ENCODE measurements at places on chromosomes 2 and 18.

DNA sequence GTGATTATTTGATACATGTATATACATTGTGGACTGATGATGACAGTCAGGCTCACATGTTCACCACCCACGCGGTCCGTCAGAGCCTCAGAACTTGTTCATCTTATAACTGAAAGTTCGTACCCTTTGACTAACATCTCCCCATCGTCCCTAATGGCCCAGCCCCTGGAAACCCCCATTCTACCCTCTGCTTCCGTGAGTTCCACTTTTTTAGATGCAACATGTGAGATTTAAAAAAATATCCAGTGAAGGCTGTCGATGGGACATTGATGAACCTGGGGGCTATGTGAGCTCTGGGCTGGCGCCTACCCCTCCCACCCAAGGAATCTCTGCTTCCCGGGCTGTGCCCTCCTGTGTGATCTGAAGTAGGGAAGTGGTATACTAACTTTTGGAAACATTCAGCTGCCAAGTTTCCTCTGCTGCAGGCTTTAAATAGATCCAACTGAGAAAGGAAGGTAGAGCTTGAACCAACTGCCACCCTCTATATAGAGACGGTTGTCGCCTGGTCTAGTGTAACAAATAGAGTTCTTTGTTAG, 163.8 kb downstream of the FAM210A start:
- DNase-seq: no peak

DNA sequence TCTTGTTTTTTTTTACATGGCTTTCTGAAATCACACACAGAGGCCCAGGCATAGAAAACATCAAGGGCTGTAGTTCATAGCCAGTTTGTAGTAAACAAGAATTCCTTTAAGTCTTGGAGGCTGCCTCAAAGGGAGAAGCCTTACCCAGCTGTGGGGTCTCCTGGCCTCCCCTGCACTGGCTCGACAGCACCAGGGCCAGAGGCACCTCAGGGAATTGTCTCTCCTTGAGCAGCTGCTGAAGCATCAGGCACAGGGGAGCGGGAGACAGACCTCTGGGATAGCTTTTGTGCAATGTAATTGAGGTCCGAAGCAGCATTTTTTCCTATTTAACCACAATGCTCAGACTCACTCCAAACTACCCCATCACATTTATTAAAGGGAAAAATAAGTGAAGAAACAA, 209.1 kb downstream of the HRH4 start:
- DNase-seq: no peak

DNA sequence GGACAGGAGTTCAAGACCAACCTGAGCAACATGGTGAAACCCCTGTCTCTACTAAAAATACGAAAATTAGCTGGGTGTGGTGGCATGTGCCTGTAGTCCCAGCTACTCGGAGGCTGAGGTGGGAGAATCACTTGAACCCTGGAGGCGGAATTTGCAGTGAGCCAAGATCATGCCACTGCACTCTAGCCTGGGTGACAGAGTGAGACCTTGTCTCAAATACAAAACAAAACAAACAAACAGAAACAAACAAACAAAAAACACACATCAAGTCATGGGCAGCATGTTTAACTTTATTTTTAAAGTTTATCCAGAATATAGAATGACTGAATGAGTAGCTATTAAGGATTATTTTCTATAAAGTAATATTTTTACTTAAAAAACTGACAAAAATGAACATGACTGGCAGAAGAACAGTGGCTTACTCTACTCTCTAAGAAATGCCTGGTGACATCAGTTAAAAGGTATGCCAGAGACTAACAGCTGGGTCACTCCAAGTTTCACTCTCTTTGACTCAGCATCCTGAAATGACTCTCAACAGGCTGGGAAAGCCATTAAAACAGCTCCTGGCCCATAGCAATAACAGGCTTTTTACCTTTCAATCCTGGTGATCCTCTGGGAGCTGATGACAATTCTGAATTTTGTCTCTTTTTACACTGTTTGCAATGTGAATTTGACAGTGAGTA, 281.6 kb upstream of the STON1 start:
- DNase-seq: no peak

- DNase-seq: no peak
These were observed 14.5 kb upstream of the DRC1 start for GRCh38 chr2:26387189-26387588.

GRCh38 chr2:3151153-3151918, 226.3 kb downstream of the EIPR1 start:
- DNase-seq: no peak

DNA sequence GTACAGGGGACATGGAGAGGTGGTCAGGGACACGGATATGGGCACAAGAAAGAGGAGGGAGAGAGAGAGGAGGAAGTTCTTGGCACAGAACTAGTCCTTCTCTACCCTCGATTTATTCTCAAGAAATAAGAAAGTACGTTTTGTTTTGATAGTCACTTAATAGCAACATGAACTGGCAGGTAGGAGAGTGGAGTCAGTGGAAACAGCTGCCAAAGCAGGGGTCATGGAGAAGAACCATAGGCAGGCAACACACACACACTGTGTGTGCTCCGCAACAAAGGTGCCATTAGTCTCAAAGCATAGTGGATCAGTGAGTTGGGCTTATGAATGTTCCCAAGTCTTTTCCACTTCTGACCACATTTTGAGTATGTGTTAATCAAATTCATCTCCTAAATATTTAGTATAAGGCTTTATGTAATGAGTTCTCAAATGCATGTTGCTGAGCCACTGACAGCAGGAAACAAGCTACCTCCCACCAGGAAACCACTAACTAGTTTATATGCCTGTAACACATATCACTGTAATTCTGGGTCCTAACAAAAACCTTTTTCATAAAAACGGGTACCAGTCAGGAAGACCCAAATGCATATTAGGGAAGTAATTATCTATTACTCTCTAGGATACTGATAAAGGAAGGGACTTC, 41.1 kb downstream of the IWS1 start:
- DNase-seq: no peak

GRCh38 chr2:64213532-64214275, 69.5 kb upstream of the PELI1 start:
- DNase-seq: no peak

DNA sequence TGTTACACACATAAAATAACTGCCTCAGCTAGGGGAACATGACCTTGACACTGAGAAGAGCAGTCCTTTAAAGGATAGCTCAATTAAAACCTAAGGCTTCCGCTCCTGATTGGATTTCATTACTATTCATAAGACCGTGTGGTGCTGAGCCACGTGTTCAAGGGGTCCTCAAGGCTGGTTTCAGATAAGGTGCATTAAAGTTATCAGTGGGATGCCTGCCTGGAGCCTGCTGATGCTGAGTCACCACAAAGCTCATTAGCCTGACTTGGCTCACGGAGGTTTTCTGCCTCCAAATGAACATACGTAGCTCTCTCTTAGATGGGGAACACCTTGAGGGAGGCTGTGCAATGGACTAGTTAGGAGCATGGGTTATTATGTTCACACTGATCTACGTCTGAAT, 518.9 kb downstream of the TDRD15 start:
- no peak for DNase-seq

GRCh38 chr2:106085181-106085940, 108.7 kb downstream of the UXS1 start:
- DNase-seq: no peak

GRCh38 chr2:4551691-4552474, 848.5 kb downstream of the DCDC2C start:
- no peak for DNase-seq

DNA sequence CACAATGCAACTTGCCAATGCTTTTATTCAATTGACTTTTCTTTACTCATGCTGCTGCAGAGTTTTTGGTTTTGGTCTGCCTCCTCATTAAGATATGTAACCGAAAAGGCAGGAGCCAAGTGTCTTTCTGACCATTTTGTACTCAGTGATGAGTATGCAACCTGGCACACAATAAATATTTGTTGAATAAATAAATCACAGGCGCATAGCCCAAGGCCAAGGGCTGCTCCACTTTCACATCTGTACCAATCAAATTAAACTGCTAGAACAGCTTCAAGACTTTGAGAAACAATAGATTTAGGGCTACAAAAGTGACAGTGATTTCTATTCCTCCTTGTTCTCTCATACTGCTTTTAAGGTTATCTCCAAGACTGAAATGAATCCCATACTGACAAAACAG, 828.2 kb downstream of the RNF144A start:
- DNase-seq: no peak

GRCh38 chr18:59957957-59958356, 58.2 kb downstream of the PMAIP1 start:
- DNase-seq: no peak
